ENCODE measurements at places on chromosomes 16 and 17. TPM values are rescaled to one million over a fixed set of nuclear protein-coding genes. Genes with fewer than 3 reads are reported as not detected.

- peaks cover 9% of the 10 kb centered on the region for H3K27me3 ChIP-seq
- peaks cover 5% of the 10 kb centered on the region for H3K36me3 ChIP-seq
- H3K27ac ChIP-seq = peak overlapping the region; percentile 96
- peak overlapping the region; percentile 86 for H3K4me3 ChIP-seq
These were observed 685 bp upstream of the PSMD3 start for GRCh38 chr17:39979893-39980350.

GRCh38 chr16:86042393-86042792 is 143.4 kb downstream of the IRF8 start:
- no peak overlapping the region for H3K4me3 ChIP-seq
- peaks cover 9% of the 10 kb centered on the region for H3K4me1 ChIP-seq
- H3K36me3 ChIP-seq = no peaks in the 10 kb centered on the region
- H3K27ac ChIP-seq = no peak overlapping the region
- peaks cover 68% of the 10 kb centered on the region for H3K27me3 ChIP-seq

CHTF18 gene
- 90.0 TPM for total RNA-seq

DNA sequence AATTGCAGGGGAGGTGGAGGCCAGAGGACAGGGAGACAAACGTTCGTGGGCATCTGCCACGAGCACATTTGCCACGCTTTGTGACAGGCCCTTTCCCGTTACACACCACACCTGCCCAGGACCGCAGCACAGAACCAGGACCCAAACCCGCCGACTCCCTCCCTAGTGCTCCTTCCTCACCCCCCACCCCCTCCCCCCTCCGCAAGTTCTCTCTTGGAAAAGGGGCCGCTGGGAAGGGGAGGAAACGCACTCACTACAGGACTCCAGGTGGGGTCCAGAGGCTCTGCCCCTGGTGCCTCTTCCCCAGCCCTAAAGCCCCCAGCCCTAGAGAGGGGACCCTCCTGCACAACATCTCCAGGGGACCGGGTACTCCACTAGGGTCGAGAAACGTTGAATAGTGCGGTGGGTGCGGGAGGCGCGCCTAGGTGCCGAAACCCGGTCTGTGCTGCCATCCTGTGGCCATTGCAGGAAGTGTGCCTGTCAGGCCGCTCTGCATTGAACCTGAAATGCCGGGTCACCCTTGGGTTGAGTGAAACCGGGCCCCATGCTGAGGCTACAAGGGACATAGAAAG is 21.9 kb upstream of the EIF1 start:
- H3K4me3 ChIP-seq = peak overlapping the region; percentile 67
- peaks cover 16% of the 10 kb centered on the region for H3K4me1 ChIP-seq
- H3K27ac ChIP-seq = peak overlapping the region; percentile 42

DNA sequence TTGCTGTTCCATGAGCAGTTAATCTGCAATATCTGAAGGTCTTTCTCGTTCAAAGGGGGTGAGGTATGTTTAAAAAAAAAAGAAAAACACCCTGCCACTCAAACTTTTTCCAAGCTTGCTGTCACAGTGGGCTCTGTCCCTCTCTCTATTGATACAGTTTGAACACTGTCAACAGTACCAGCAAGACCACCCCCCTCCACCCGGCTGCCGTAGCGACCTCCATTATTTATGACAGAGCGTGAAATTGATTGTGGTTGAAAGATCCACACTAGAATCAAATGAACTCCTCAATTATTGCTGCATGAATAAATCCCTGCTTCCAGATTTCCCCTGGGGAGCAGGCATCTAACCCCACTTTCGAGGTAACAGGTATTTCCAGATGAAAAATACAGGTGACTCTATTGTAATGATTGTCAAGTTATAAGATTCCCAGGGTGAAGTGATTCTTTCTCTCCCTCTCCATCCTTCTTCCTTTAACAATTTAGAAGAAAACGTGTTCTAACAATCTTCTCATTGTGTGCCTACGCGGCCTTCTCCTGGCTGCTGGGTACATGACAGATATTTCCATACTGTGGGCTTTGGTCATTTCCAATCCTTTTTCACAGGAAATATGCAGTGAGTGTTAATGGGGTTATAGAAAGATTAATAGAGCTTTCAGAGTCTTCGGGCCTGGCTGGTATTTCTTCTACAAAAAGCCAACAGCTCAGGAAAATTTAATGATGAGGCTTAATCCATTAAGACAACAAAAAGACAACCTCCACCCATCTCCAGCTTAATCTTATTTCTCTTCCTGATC is 135.7 kb upstream of the C16orf82 start:
- H3K4me3 ChIP-seq = no peak overlapping the region
- H3K4me1 ChIP-seq = no peaks in the 10 kb centered on the region
- H3K36me3 ChIP-seq = no peaks in the 10 kb centered on the region
- H3K27ac ChIP-seq = no peak overlapping the region
- peaks cover 15% of the 10 kb centered on the region for H3K27me3 ChIP-seq
- no peak for DNase-seq

GRCh38 chr16:69762814-69763598 is 874 bp downstream of the WWP2 start:
- peaks cover 4% of the 10 kb centered on the region for H3K36me3 ChIP-seq
- no peaks in the 10 kb centered on the region for H3K27me3 ChIP-seq
- H3K4me3 ChIP-seq = peak overlapping the region; percentile 93

AOC3 gene
- 1.2 TPM for total RNA-seq

GRCh38 chr16:80046848-80047247 is 446.3 kb upstream of the MAF start:
- peaks cover 10% of the 10 kb centered on the region for H3K27me3 ChIP-seq
- DNase-seq = no peak
- no peak overlapping the region for H3K27ac ChIP-seq
- no peak overlapping the region for H3K4me3 ChIP-seq

DNA sequence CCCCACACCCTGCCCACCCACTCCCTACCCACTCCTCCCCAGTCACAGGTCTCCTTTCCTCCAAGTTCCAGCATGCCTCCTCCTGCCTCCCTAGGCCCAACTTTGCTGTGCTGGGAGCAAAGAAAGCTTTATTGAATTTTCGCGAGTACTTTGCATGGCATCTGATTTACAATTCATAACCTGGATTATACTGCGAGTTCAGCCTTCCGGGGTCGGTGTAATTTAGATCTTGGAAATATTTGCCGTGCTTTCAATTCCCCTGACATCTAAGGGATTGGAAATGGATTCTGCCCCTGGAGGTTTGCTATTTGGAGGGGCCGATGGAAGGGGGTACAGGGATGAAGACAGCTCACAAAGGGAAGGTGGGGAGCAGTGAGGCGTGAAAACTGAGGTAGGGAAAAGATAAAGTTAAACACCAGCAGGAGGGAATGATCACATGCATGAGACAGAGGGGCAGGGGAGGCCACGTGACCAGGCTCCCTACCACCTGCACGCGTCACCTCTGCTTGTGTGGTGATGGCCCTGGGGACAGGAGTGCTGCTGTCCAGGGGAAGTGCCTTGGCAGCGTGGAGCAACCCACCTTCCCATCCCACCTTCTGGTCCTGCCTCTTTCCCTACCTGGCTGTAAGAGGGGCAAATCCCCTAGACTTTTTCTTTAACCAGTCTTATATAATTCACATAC is 132.3 kb upstream of the RPL38 start:
- H3K4me3 ChIP-seq = no peak overlapping the region
- DNase-seq = no peak
- no peak overlapping the region for H3K27ac ChIP-seq
- no peaks in the 10 kb centered on the region for H3K4me1 ChIP-seq

- H3K27me3 ChIP-seq = no peaks in the 10 kb centered on the region
- H3K36me3 ChIP-seq = peaks cover 6% of the 10 kb centered on the region
- H3K4me3 ChIP-seq = no peak overlapping the region
- H3K27ac ChIP-seq = no peak overlapping the region
- peaks cover 3% of the 10 kb centered on the region for H3K4me1 ChIP-seq
- DNase-seq = no peak
These were observed 65.4 kb upstream of the RASL10B start for GRCh38 chr17:35666070-35666469.

DNA sequence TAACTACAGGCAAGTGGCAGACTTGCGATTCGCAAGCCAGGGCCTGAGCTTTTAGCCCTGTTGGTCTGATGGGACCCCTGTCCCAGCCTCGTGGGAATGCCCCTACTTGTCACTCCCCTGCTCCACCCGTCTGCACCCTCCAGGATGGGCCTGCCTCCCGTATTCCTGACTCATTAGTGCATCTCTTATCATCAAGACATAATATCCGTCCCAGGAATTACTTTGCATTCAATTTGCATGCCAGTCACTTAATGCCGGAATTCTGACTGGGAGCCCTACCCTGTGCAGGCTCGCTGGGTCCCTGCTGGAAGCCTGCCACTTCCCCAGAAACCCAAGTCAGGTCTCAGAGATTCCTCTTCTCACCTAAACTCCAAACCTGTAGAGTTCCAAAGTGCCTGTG is 3.3 kb downstream of the PRSS53 start:
- no peaks in the 10 kb centered on the region for H3K4me1 ChIP-seq
- H3K4me3 ChIP-seq = no peak overlapping the region
- no peaks in the 10 kb centered on the region for H3K27me3 ChIP-seq
- DNase-seq = no peak

DNA sequence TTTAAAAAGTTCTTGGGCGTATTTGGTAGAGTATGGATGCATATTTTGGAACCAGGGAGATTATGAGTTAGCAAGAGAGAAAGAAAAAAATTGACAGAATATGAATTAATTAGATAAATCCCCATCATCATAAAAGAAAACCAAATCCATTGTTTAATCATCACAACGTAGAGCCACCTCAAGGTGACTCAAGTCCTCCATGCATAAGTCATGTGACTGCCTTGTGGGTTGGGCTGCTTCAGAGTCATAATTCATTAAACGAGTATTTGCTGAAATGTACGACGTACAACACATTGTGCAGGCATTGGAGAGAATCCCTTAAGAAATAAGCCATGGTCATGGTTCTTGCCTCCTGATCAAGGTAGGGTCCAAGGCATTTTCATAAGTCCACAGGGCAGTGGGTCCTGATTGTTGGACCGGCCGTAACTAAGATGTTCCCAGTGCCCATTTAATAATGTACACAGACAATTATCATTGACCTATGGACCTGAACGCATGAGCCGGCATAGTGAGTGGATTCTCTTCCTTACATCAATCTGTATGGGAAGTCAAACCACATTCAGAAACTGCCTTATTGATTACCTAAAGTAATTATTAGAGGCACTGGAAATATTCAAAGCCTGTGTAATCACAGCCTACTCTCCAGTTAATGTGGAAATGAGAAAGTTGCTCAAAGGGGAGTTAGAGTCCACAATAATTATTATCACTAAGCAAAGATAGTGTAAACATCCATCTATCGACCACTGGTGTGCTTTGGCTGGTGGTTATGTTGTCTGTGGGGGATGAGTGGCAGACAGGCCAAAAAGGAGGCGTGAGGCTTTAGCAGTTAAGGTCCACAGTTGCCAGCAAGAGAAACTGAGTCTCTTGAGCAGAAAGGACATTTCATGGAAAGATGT is 165.4 kb downstream of the PITPNC1 start:
- no peak for DNase-seq
- H3K36me3 ChIP-seq = peaks cover 6% of the 10 kb centered on the region
- peak overlapping the region; percentile 4 for H3K27ac ChIP-seq
- H3K27me3 ChIP-seq = no peaks in the 10 kb centered on the region
- H3K4me1 ChIP-seq = peaks cover 13% of the 10 kb centered on the region
- no peak overlapping the region for H3K4me3 ChIP-seq

DNA sequence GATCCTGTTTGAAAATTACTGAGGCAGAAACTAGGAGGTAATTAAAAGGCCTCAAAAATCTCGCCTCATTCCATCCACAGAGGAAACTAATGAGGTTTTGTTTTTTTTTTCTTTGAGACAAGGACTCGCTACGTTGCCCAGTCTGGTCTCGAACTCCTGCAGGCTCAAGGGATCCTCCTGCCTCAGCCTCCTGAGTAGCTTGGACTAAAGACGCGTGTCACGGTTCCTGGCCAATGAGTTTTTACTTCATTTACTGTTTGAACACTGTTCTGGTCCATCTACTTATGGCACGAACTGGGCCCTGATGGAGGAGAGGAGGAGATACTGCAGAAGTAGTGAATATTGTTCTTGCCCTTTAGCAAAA is 600 bp upstream of the BLTP2 start:
- no peaks in the 10 kb centered on the region for H3K27me3 ChIP-seq
- peak overlapping the region; percentile 84 for H3K27ac ChIP-seq
- no peak for DNase-seq

GRCh38 chr16:4140652-4141051 is 24.4 kb upstream of the ADCY9 start:
- H3K4me3 ChIP-seq = no peak overlapping the region
- H3K4me1 ChIP-seq = peaks cover 5% of the 10 kb centered on the region
- peaks cover 3% of the 10 kb centered on the region for H3K27me3 ChIP-seq
- H3K27ac ChIP-seq = peak overlapping the region; percentile 29
- no peaks in the 10 kb centered on the region for H3K36me3 ChIP-seq
- no peak for DNase-seq

PIRT gene
- total RNA-seq = not detected

ITGA3 gene
- total RNA-seq = 19.5 TPM

GRCh38 chr16:78672779-78673556 is 573.5 kb downstream of the WWOX start:
- H3K27me3 ChIP-seq = no peaks in the 10 kb centered on the region
- H3K27ac ChIP-seq = no peak overlapping the region
- H3K36me3 ChIP-seq = no peaks in the 10 kb centered on the region
- no peak for DNase-seq
- peaks cover 5% of the 10 kb centered on the region for H3K4me1 ChIP-seq

- H3K4me3 ChIP-seq = no peak overlapping the region
- H3K36me3 ChIP-seq = peaks cover 2% of the 10 kb centered on the region
- no peak for DNase-seq
- H3K27me3 ChIP-seq = no peaks in the 10 kb centered on the region
- no peaks in the 10 kb centered on the region for H3K4me1 ChIP-seq
- H3K27ac ChIP-seq = peak overlapping the region; percentile 78
These were observed 9.0 kb downstream of the FKBP10 start for GRCh38 chr17:41821776-41822175.

DNA sequence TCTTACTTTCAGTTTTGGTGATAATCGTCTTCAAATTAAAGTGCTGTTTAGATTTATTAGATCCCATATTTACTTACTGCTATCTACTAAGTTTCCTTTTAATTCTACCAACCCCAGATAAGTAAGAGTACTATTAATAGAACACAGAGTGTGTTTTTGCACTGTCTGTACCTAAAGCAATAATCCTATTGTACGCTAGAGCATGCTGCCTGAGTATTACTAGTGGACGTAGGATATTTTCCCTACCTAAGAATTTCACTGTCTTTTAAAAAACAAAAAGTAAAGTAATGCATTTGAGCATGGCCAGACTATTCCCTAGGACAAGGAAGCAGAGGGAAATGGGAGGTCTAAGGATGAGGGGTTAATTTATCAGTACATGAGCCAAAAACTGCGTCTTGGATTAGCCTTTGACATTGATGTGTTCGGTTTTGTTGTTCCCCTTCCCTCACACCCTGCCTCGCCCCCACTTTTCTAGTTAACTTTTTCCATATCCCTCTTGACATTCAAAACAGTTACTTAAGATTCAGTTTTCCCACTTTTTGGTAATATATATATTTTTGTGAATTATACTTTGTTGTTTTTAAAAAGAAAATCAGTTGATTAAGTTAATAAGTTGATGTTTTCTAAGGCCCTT is 56.8 kb downstream of the HLF start:
- no peaks in the 10 kb centered on the region for H3K36me3 ChIP-seq
- no peaks in the 10 kb centered on the region for H3K4me1 ChIP-seq
- H3K4me3 ChIP-seq = no peak overlapping the region
- H3K27ac ChIP-seq = no peak overlapping the region

CCL4 gene
- not detected for total RNA-seq

- no peak overlapping the region for H3K27ac ChIP-seq
- H3K4me1 ChIP-seq = peaks cover 15% of the 10 kb centered on the region
- no peak overlapping the region for H3K4me3 ChIP-seq
- H3K36me3 ChIP-seq = peaks cover 3% of the 10 kb centered on the region
- H3K27me3 ChIP-seq = no peaks in the 10 kb centered on the region
- no peak for DNase-seq
These were observed 30.2 kb downstream of the BMERB1 start for GRCh38 chr16:15464401-15465186.

Data from progenitor cell of endocrine pancreas (in vitro differentiated cells).